ENCODE measurements at places on chromosomes 2 and 18. TPM values are rescaled to one million over a fixed set of nuclear protein-coding genes. Genes with fewer than 3 reads are reported as not detected.

DNA sequence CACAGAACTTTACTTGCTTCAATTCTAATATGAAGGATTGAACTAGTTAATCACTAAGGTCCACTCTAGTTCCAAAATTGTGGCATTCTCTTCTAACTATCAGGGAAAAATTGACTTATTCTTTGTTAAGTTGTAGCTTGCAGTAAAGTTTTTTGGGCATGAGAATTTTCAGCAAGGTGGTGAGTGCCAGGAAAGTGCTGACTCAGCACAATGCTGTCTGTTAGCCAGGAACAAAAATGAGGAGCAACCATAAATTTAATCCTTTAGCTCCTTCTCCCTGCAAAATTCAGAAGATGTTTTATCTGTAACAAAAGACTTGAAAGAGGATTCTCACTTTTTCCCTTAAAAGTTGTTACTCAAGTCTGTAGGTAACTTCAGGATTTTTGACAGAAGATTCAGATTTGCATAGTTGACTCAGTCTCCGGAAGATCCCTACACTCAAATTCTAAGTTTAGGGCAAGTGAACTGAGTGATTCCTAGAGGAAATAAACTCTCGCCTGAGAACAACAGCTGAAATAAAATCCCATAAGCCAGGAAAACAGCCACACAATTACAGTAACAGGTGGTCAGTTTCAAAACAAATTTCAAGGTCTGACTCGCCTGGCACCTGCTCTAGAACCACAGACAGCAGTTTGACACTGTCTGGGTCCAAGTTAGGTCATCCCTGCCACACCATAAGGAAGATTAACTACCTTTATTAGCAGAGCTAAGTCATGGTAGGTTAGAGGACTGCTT lies 20.2 kb upstream of the DARS1 start:
- no peak for DNase-seq

DNA sequence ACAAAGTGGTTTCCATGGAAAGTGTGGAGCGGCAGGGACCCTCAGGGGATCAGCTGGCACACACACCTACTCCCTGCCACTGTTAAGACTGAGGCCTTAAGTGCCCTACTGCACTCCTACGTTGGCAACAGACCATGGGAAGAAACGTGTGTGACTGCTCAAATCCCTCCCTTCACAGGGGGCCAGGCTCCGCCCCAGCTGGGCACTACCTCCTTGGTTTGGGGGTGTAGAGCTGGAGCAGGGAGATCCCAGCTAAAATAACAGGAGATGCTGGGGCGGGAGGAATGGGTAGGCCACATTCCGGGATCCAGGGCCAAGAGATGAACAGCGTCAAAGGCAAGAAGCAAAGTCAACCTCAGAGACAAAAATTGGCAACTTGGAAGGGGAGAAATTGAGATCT lies 231.0 kb downstream of the EN1 start:
- no peak for DNase-seq

DNA sequence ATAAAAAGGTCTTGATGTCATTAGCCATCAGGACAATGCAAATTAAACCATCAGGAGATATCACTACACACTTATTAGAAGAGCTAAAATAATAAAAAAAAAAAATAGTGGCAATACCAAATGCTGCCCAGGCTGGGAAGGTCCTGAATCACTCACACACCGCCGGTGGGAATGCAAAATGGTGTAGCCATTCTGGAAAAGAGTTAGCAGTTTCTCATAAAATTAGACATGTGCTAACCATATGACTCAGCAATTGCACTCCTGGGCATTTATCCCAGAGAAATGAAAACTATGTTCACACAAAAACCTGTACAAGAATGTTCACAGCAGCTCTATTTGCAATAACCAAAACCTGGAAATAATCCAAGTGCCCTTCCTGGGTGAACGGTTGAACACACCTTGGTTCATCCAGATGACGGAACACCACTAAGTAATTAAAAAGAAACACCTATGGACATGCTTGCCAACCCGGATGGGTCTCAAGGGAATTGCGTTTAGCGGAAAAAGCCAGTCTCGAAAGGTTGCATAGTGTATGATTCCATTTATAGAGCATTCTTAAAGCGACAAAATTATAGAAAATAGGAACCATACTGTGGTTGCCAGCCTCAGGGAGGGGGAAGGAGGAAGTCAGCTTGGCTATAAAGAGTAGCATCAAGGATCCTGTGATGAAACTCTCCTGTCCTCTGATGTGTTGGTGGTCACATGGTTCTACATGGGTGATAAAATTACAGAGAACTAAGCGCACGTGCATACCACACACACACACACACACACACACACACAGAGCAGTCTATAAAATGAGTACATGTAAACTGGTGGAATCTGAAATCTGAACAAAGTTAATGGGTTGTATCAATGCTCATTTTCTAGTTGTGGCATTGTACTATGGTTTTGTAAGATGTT lies 4.6 kb downstream of the MBP start:
- peak; percentile 78 for DNase-seq

GRCh38 chr2:178700922-178701342 lies 106.3 kb downstream of the TTN start:
- no peak for DNase-seq

- no peak for DNase-seq
Observed at GRCh38 chr2:9347411-9347881, 75.9 kb downstream of the ITGB1BP1 start.

DNA sequence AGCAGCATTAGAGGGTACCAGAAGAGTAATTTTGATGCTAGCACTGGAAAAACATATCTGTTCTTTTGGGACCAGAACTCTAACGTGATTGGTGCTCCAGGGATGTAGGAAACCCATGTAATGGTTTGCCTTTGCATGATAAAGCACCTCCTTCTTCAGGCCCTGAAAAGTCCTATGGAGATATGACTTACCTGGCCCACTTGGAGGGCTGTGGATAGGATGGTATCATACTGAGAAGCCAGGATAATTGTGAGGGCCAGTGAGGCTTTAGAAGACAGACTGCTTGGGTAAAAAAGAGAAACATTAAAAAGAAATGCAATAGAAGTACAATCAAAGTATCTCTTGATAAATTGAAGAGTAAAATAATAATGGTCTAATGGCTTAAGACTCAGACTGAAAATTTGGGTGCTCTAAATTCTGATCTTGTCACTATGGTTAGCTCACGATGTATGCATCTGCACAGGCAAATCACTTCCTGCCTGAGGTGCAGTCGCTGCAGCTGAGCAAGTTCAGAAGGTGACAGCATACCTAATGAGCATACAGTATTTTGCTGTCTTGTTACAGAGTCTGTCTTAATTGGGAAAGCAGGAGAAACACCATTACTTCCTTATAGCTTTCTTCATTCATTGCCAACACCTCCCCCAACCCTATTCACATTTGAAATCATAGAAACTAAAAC lies 371.5 kb downstream of the NUP35 start:
- no peak for DNase-seq

- DNase-seq, result no peak
Observed at GRCh38 chr2:223797811-223798721, 39.3 kb downstream of the AP1S3 start.

Gene MAP2
- 58.1 TPM for total RNA-seq

Gene ANKRD53
- total RNA-seq, result 0.54 TPM

Gene CENPO
- total RNA-seq, result 10.9 TPM

Gene CCT4
- 156 TPM for total RNA-seq

Gene GLB1L
- total RNA-seq, result 19.8 TPM

Gene CLIP4
- total RNA-seq, result 56.1 TPM

Gene SPATA3
- total RNA-seq, result not detected

All from kidney epithelial cell (primary cell).